D721Med (cell line): ENCODE measurements at places on chromosomes 6 and 20.

- no peak for DNase-seq
Observed at GRCh38 chr6:47483853-47484546, 6.4 kb downstream of the CD2AP start.

GRCh38 chr20:7057611-7058010 lies 290.1 kb downstream of the BMP2 start:
- no peak for DNase-seq

DNA sequence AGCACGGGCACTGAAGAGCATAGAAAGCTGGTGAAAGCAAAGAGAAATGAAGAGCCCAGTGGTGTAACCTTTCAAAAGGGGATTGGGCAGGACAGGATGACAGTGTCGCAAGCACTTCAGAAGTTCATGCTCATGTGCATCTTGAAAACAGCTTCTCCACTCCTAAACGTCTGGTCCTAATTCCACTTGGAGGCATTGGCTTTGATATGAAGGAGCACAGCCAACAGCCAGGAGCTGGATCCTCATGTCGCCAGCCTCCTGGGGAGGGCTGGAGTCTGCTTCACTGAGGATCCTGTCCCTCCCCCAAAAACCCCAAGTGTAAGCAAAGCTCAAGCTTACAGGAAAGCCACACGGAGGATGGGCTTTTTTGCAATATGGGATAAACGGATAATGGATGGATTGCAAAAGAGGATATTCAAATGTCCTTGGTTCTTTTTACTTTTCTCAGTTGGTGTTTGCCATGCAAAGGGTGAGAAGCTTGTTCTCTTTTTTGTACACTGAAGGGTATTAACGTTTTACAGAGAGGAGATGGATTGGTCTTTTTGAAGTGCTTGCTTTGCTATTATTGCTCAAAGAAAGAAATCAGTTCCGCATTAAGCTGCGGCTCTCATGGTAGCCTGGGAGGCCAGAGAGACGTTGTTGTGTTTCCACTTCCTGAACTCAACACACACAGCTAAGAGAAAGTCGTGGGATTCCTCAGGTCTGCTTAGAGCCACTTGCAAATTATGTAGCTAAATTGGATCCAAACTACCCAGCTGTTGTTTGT lies 92.2 kb downstream of the SIM1 start:
- DNase-seq, result no peak

GRCh38 chr6:22364306-22364705 lies 67.5 kb upstream of the PRL start:
- no peak for DNase-seq

- DNase-seq, result no peak
Observed at GRCh38 chr6:162864911-162865310, 137.1 kb downstream of the PACRG start.

- DNase-seq, result no peak
Observed at GRCh38 chr20:53865901-53866793, 204.2 kb downstream of the BCAS1 start.

- no peak for DNase-seq
Observed at GRCh38 chr6:25122622-25123237, 156.4 kb upstream of the CARMIL1 start.

- no peak for DNase-seq
Observed at GRCh38 chr6:27608916-27609883, 136.3 kb upstream of the ZNF184 start.

GRCh38 chr6:53624502-53624901 lies 41.1 kb downstream of the KLHL31 start:
- no peak for DNase-seq

- DNase-seq, result no peak
Observed at GRCh38 chr20:17541996-17542395, 10.8 kb upstream of the BFSP1 start.

DNA sequence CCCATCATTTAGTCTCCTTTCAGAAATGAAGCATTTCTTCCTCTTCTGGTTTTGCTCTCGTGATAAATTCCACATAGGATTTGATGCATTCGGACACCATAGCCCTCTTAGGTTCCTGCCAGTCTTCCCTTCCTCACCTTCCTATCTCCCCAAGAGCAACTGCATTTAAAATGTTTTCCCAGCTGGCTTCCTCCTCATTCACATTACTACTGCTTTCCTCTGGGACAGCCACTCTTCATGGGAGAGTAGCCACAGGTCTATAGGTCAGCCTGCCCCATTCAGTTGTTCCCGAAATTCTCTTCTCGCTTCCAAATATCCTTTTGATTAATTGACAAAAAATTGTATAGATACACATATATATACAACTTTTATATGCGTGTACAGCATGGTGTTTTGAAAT lies 214.2 kb upstream of the PDE10A start:
- no peak for DNase-seq

- DNase-seq, result no peak
Observed at GRCh38 chr6:2764610-2765165, 505 bp upstream of the WRNIP1 start.

GRCh38 chr20:19688031-19688806 lies 69.8 kb upstream of the RIN2 start:
- no peak for DNase-seq

GRCh38 chr6:82712826-82713225 lies 349.2 kb downstream of the TPBG start:
- DNase-seq, result no peak

DNA sequence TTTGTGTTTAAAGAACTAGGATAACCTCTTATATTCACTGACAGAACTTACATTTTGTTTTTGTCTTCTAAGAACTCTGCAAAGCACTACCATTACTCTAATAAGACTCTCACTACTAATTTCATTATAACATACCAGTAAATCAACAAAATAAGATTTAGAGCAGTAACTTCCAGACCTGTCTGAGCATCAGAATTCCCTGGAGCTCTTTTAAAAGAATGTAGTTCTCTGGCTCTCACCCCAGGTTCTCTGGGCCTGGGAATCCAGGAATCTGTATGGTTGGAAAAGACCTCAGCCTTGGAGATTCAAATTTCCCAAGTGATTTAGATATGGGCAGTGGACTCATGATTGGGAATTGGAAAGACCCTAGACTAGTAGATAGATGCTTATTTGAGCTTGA lies 89.4 kb downstream of the JAG1 start:
- DNase-seq, result no peak

DNA sequence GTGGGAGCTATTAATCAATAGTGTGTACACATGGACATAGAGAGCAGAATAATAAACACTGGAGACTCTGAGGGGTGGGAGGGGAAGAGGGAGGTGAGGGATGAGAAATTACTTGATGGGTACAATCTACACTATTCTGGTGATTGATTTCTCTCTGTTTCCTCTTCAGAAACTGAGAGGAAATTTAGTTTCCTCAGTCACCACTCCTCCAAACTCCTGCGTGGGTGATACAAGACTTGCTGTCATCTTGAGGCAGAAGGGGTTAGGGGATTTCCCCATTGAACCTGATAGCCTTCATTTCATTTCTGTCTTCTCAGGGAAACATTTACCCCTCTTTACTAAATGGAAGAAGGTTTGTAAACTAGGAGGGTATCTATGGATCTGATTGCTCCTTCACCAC lies 84.3 kb upstream of the ESR1 start:
- no peak for DNase-seq

DNA sequence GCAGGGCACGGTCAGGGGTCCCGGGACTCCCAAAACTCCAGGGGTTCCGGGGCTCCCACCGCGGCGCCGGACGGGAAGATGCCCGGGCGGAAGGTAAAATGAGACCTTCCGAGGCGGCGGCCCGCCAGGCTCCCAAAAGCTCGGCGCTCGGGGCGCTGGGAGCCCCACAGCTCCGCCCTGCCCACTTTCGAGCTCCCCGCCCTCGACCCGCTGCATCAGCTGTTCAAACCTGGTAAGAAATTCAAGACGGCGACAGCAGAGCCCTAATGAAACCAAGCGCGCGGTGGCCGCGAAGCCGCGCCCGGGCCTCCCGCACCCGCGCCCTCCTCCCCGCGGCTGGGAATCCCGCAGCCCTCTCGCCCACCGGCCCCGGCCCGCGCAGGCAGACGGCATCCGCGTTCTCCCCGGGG lies 369 bp downstream of the SLC4A11 start:
- DNase-seq, result no peak

DNA sequence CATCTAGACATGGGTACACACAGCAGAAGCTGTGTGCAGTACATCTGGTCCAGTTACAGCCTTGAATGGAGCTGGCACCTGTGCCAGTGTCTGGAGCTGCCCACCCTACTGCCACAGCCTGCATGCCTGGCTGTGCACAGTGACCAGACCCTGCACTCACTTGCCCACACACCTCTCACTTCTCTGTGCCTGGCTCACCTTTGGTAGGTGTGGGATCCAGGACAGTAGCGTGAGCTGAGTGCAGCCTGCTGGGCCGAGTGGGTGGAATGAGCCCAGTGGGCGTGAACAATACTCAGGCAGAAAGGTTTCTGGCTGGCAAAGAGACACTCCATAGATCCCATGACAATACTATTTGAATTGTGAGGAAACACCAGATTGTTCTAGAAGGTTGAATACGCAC lies 839.5 kb upstream of the FLRT3 start:
- no peak for DNase-seq

- no peak for DNase-seq
Observed at GRCh38 chr6:134689641-134690040, 260.3 kb downstream of the ALDH8A1 start.

DNA sequence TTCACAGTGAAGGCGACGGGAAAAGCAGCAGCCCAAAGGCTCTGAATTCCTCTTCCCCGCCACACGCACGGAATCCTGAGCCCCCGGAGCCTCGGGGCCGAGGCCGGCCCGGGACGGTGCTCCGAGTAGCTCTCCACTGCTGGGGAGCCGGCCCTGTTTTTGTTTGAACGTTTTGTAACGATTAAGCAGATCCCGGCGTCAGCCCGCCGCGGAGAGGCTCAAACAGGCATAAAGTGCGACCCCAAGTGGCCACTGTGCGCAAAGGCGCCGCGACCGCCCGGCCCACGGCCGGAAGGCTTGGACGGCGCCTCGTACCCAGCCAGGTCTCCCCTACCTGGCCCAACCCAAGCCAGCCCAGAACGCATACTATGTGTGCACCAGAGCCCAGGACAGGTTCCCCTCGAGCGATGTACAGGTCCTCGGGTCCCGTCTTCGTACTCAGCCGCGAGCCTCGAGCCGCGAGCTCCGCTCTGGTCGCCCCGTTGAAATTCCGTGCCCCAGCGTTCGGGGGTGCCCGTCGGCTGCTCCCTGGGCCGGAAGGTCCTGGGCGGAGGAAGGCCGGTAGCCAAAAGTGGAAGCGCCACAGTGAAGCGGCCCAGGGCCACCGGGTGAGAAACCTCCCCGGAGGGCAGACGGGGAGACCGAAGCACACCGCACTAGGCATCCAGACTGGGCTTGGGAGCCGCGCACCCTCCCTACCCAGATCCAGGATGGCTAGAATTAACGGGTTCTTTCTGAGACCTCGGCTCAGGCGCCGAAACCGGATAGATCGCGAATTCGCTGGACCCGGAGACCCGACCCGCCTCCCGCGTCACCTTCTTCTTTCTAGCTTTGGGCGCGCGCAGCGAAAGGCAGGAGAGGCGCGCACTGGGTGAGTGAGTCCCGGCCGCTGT lies 1.2 kb upstream of the MAFB start:
- DNase-seq, result peak; percentile 76

GRCh38 chr20:1242530-1242929 lies 16.7 kb downstream of the RAD21L1 start:
- DNase-seq, result no peak

DNA sequence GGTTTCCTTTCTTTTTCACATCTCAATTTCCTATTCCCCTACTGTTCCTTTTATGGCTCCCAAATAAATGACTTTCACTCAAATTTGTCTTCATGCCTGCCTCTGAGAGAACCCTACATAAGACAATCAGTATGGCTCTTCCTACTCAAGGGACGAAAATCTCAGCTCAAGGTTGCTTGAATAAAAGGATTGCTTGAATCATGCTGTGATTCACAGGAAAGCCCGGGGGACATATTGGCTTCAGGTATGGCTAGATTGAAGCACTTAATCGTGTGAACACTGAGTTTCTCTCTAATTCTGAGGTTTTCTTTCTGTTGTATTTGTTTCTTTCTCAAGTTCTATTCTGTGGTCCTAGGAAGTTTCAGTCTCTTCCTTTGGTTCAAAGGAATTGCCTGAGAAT lies 140.3 kb upstream of the SULF2 start:
- no peak for DNase-seq

- DNase-seq, result no peak
Observed at GRCh38 chr20:13270211-13270610, 49.1 kb downstream of the ISM1 start.

- DNase-seq, result no peak
Observed at GRCh38 chr20:48604426-48604825, 223.4 kb downstream of the PREX1 start.
